ENCODE measurements at places on chromosomes 3 and 15. TPM values are rescaled to one million over a fixed set of nuclear protein-coding genes. Genes with fewer than 3 reads are reported as not detected.

DNA sequence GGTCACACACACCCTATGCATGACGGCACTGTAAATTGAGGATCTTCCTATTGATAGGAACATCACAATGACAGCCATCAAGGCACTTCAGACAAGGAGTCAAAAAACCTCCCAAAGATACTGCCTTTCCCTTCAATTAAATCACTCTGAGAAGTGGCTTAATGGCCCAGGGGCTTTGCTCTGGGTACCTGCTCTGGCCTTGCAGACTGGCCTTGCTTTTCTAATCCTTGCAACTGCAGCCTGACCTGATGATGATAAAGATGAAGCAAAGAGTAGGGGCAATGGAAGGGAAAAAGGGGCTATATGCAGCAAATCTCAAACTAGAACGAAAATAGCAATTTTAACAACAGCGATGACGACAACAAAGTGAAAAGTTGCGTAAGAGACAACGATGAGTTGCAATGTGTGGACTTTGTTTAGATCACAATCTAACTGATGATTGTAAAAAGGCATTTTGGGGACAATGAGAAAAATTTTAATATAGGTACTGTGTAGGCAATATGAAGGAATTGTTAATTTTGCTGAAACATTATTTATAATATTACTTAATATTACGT lies 14.6 kb downstream of the ADAMTS9 start:
- no peak for DNase-seq
- no peak overlapping the region for H3K4me3 ChIP-seq
- H3K27ac ChIP-seq = no peak overlapping the region
- H3K36me3 ChIP-seq = no peaks in the 10 kb centered on the region
- H3K4me1 ChIP-seq = no peaks in the 10 kb centered on the region

GRCh38 chr3:58072052-58072762 lies 64.0 kb downstream of the FLNB start:
- no peaks in the 10 kb centered on the region for H3K27me3 ChIP-seq
- peaks cover 15% of the 10 kb centered on the region for H3K4me1 ChIP-seq
- no peak overlapping the region for H3K27ac ChIP-seq

GRCh38 chr3:64536166-64536565 lies 151.6 kb downstream of the ADAMTS9 start:
- H3K4me1 ChIP-seq = peaks cover 6% of the 10 kb centered on the region
- no peaks in the 10 kb centered on the region for H3K36me3 ChIP-seq
- no peaks in the 10 kb centered on the region for H3K27me3 ChIP-seq
- no peak overlapping the region for H3K27ac ChIP-seq
- no peak overlapping the region for H3K4me3 ChIP-seq

- no peaks in the 10 kb centered on the region for H3K36me3 ChIP-seq
- no peak overlapping the region for H3K4me3 ChIP-seq
- no peak overlapping the region for H3K27ac ChIP-seq
These were observed 21.9 kb upstream of the THSD4 start for GRCh38 chr15:71093054-71094024.

DNA sequence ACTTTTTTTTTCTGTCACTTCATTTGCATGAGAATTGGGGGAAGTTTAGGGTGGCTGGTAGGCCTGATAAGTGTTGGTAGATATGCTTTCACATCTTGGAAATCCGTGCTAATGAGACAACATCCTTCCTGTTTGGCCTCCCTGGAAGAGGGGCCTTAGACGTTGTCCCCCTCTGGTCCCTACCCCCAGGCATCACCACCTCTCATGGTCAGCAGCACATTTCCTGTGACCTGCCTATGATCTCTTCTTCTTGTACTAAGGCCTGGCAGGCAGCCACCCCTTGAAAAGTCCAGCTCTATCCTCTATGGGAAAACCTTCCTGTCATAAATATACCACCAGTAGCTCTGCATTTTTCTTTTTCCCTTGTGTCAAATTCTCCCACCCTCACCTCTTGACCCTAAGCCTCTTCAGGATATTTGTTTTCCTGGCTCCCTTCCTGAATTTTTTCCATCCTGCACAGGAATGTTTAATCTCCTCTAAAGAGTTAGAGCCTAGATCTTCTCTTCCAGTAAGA lies 107.8 kb downstream of the SNRK start:
- H3K27me3 ChIP-seq = no peaks in the 10 kb centered on the region
- no peak overlapping the region for H3K27ac ChIP-seq

DNA sequence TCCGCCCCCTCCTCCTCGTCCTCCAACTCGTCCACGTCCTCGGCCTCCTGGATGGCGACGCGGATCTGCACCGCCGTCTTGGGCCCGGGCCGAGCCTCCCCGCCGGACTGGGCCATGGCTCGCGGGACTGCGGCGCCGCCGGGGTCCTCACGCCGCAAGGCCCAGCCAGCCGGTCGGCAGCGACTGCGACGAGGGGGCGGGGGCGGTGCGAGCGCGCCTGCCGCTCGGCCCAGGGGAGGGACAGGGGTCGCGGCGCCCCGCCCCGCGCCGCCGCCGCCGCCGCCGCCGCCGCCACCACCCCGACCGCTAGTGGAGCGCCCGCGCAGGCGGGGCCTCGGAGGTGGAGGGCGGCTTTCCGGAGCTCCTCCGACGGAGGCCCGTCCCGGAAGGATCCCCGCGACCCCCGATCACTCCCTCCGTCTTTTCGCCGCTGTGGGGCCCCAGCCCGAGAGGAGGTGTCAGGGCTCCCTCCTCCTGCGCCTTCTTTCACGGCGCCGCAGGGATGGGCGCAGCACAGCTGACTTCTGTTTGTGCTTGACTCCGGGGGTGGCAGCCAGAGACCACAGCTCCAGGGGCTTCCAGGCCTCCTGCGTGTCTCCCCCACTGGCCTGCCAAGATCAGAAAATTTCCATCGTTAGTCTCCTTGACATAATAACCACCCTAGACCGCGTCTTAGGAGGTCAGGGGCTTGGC lies at the start of gene LARP6:
Gene LARP6, minus strand, starts transcription at position 185 of the 693 bp plus-strand sequence. Its CDS starts 69 bp downstream, at position 116.
- no peak within 1 kb of the TSS for H3K27ac ChIP-seq
- H3K36me3 ChIP-seq = no peaks in the 10 kb centered on the region
- H3K4me3 ChIP-seq = no peak within 1 kb of the TSS

DNA sequence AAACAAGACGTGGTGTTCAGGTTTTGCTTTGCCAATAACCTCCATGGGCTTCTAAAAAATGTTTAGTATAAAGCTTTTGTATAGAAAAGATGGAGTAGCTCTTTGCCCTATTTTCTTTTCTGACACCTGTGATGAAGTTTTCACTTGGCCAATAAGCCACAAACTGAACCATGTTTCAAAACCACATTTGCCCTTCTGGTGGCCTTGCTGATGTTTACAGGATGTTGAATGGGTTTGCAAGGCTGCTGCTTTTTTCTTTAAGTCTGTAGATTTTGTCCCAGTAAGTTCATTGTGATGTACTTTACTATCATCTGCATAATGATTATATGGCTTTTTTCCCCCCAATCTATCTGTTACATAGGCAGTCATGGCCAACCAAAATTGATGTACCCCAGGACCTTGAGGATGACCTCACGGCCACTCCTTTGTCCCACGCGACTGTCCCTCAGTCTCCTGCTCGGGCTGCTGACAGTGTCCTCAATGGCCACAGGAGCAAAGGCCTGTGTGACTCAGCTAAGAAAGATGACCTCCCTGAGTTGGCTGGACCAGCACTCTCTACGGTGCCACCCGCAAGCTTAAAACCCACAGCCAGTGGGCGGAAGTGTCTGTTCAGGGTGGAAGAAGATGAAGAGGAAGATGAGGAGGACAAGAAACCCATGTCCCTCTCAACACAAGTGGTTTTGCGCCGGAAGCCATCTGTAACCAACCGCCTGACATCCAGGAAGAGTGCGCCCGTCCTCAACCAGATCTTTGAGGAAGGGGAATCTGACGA lies 60.8 kb downstream of the SNRK start:
- no peak overlapping the region for H3K4me3 ChIP-seq
- peaks cover 76% of the 10 kb centered on the region for H3K4me1 ChIP-seq
- peak overlapping the region; percentile 36 for H3K27ac ChIP-seq
- peaks cover 48% of the 10 kb centered on the region for H3K36me3 ChIP-seq
- H3K27me3 ChIP-seq = no peaks in the 10 kb centered on the region
- peak; percentile 80 for DNase-seq

- no peak overlapping the region for H3K27ac ChIP-seq
- no peaks in the 10 kb centered on the region for H3K4me1 ChIP-seq
- H3K27me3 ChIP-seq = no peaks in the 10 kb centered on the region
- H3K4me3 ChIP-seq = no peak overlapping the region
These were observed 48.0 kb downstream of the B3GNT5 start for GRCh38 chr3:183300996-183301562.

DNA sequence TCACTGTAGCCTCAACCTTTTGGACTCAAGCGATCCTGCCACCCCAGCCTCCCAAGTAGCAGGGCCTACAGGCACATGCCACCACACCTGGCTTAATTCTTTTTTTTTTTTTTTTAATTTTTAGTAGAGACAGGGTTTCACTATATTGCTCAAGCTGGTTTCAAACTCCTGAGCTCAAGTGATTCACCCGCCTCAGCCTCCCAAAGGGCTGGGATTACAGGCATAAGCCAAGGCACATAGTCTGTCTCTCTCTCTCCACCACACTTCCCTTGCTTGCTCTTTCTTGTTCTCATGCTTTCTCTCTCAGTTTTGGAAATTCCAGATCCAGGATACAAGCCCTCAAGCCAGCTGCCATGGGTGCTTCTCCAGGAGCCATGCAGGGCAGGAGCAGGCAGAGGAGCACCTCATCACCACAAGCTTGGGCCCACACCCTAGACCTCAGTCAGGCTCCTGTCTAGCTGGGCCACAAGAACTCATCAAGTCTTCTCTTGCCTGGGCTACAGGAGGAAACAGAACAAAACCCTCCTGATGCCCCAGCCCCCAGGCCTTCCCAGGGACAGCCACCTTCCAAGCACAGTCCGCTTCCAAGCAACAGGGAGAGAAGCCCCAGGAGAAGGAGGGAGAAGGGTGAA lies 145.3 kb upstream of the LPP start:
- H3K27me3 ChIP-seq = no peaks in the 10 kb centered on the region
- DNase-seq = no peak
- H3K36me3 ChIP-seq = no peaks in the 10 kb centered on the region
- H3K4me1 ChIP-seq = no peaks in the 10 kb centered on the region

DNA sequence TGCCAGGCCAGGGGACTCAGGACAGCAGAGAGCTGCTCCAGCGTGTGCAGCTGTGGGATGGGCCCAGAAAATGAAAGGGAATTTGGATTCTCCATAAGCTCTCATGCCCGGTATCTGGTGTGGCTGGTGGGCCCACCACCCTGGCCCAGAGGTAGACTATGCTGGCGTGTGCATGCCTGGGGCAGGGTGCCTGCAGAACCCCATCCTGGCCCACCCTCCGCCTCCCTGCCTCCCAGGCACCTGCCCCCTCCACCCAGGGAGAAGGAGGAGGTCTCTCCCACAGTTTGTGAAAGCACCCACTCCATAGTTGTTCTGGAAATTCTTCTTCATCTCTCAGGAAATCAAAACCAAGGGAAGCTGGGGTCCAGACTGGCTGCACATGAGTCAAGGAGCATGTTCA lies 112.9 kb downstream of the ADCY5 start:
- no peak overlapping the region for H3K4me3 ChIP-seq
- H3K27me3 ChIP-seq = no peaks in the 10 kb centered on the region
- no peak for DNase-seq
- no peak overlapping the region for H3K27ac ChIP-seq
- H3K4me1 ChIP-seq = peaks cover 9% of the 10 kb centered on the region

DNA sequence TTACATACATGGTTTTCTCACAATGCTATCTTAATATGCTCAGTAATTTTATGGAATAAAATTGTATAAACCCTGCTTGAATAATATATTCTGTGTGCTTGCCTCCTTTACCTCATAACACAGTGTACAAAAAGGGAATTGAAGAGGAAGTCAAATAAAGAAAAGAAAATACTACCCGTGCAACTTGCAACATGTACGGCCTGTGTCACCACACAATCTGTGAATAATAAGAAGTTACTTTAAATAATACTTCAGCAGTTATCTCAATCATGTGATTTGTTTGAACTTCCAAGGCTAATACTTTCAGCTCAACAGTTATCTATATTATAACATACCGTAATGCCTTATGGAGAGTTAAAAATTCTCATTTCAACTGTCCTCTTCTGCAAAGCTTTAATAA lies 58.1 kb upstream of the SATB1 start:
- no peak for DNase-seq
- H3K27me3 ChIP-seq = no peaks in the 10 kb centered on the region
- no peaks in the 10 kb centered on the region for H3K4me1 ChIP-seq
- H3K36me3 ChIP-seq = no peaks in the 10 kb centered on the region
- no peak overlapping the region for H3K27ac ChIP-seq

GRCh38 chr3:185729337-185730055 lies 95.3 kb downstream of the IGF2BP2 start:
- no peak overlapping the region for H3K4me3 ChIP-seq
- H3K27me3 ChIP-seq = no peaks in the 10 kb centered on the region
- H3K36me3 ChIP-seq = no peaks in the 10 kb centered on the region
- H3K27ac ChIP-seq = no peak overlapping the region
- DNase-seq = no peak
- H3K4me1 ChIP-seq = no peaks in the 10 kb centered on the region

DNA sequence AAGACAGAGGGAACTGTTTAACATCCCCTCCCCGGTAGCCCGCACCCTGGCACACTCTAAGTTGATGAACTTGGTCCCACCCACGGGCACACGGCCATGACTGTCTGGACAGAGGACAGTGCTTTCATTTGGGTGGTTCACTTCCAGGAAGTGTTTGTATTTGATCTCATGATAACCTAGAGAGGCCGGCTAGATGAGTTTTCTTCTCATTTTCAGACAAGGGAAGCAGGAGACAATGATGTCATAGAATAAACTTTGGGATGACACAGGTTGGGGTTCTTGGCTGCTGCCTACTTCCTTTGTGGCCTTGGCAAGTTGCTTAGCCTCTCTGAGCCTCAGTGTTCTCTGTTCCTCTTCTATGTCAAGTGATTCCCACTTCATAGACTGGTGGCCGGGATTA lies 16.1 kb upstream of the LYSMD4 start:
- no peak for DNase-seq
- H3K27ac ChIP-seq = no peak overlapping the region
- no peak overlapping the region for H3K4me3 ChIP-seq
- H3K27me3 ChIP-seq = no peaks in the 10 kb centered on the region

PSMD6 gene
- 65.7 TPM for total RNA-seq

LRRC31 gene
- not detected for total RNA-seq

NPAP1 gene
- total RNA-seq = not detected

RBPMS2 gene
- total RNA-seq = not detected

SERINC4 gene
- 0.25 TPM for total RNA-seq

EPHB1 gene
- not detected for total RNA-seq
